ENCODE measurements at places on chromosomes 7 and 10. TPM values are rescaled to one million over a fixed set of nuclear protein-coding genes. Genes with fewer than 3 reads are reported as not detected.
A peak's percentile ranks its signal among the peaks of the same experiment; 100 is the strongest.

MSMB gene
- total RNA-seq, result not detected

GRCh38 chr10:82738592-82738991 lies 863.6 kb downstream of the NRG3 start:
- DNase-seq, result no peak

SPDYE11 gene
- total RNA-seq, result 0.25 TPM

DNA sequence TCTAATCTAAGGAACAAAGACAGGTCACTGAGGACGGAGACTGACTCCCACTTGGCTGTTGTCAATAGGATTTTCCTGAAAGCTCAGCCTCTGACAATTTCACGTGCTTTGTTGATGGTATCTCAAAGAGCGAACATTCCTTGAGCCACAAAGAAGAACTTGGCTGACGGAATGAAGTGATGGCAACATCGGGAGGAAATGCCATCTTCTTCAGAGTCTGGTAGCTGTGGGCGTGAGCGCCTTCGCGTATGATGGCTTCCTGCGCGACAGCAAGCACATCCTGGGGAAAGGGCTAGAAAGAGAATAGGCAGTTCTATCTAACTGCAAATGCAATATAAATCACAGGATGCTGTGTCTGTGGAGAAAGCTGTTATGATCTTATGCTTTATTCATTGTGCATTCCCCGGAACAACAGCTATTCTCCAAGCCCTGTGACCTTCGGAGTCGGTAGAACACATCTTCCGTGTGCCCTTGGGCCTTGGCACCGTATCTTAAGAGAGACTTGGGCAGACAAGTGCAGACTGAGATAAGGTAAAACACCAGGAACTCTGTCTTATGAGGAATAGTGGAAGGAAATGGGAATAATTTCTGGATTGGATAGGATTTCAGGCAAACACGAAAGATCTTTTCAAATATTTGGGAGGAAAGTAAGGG lies 19.6 kb upstream of the GTPBP4 start:
- no peak for DNase-seq

- DNase-seq, result no peak
These were observed 25.5 kb upstream of the RBM33 start for GRCh38 chr7:155618708-155619633.

- DNase-seq, result peak; percentile 95
These were observed 9.9 kb downstream of the ZNF511 start for GRCh38 chr10:133318494-133319127.

GRCh38 chr10:26801274-26801673 lies 59.5 kb downstream of the ABI1 start:
- no peak for DNase-seq

- no peak for DNase-seq
These were observed 24.3 kb downstream of the SLC25A28 start for GRCh38 chr10:99595770-99596465.

GRCh38 chr10:104306897-104307296 lies 31.4 kb downstream of the ITPRIP start:
- DNase-seq, result no peak

DNA sequence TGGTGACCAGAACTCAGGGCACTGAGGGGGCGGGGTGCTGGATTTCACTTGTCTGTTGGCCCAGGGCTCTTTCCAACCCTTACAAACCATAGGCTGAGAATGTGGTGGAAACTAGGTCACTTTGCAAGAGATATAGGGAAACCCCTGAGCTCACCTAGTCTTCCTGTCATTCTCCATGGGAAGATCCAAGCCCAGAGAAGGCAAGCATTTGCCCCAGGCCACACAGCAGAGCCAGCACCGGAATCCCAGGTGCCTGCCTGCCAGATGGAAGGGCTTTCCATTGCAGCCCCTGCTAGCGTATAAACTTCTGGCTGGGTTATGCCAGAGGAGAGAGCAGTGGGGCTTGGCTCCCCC lies 427 bp downstream of the PYROXD2 start:
- DNase-seq, result no peak

DNA sequence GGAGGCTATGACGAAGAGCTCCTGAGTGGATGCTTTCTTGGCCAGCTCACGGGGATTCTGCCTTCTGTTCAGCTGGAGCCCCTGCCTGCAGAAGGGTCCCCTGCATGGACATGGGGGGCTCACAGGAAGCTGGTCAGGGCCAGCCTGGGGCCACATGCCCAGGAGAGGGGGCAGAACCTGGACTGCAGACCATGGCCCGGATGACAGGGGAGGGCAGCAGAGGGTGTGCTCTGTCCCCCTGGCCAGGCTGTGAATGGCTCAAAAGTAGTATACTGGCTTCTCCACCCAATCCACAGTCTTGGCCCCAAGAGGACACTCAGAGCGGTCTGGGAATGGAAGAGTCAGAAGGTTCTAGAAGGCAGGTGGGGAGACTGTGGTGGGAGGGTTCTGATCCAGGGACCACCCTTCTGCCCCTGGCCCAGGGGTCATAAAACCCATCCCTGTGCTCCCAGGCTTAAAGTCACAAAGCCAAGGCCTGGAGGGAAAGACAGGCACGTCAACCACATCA lies 40.3 kb downstream of the PPIF start:
- no peak for DNase-seq

- no peak for DNase-seq
These were observed 143.8 kb upstream of the PCLO start for GRCh38 chr7:83306502-83306901.

GHRHR gene
- total RNA-seq, result not detected

DNA sequence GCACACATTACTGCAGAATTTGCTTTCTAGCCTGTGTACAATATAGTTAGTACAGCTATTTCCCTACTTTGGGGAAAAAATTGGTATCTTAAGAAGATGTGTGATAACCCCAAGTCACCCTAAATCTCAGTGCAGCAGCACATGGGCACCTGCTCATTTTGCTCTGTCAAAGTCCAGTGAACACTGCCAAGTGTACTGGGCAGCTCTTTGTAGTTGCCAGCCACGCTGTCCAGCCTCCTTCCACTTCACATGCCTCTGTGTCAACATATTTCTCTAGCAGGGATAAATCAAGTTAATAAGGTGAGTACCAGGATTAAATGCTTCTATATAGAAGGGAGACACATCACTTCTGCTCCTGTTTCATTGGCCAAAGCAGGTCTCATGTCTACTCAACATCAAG lies 87.1 kb upstream of the CDC14C start:
- no peak for DNase-seq

DNA sequence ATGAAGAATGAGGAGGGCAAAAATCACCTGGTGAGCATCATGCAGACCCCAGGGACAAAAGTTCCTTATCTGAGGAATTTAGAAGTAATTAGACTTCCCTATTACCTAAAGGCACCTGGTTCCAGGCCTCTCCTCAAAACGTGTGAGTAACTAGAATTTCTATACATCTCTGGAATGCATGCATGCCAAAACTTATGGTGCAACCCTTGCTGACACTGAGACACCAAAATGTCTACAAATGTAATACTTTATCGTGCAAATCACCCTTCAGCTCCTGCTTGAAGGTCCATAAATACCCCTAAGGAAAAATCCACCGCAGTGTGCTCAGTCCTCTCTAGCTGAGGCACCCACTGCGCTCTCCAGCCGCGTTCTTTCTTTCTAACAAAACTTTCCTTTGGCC lies 84.2 kb downstream of the PAXIP1 start:
- no peak for DNase-seq

HKDC1 gene
- total RNA-seq, result not detected

DNA sequence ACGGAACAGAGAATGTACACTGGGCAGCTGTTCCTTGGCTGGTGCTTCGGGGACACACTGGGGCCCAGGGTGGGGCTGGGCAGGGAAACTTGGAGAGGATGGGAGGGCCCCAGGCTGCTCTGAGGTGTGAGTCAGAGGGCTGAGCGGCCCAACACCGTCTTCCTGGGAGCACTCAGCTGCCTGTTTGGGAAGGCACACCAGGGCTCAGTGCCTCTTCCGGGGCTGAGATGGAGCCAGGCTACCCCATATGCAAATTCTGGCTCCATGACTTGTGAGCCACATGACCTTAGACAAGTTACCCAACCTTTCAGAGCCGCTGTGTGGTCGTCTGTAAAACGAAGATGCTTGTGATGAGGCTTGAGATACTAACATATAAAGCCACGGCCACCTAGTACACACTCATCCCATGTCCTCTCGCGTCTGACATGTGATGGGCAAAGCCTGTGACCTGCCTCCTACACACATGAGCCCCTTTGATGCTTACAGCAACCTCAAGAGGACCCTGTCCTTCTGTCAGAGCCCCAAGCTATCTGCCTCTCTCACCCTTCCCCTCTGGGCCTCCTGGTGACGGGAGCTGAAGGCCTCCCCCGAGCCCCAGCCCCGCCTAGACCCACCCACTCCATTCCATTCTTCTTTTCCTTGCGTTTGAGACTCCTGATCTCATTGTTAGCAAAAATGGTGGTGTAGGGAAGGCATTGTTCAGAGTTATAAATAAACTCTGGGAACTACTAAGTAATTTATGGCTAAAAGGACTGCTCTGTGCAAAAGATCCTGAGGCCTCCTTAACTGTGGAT lies 26.1 kb downstream of the KLRG2 start:
- no peak for DNase-seq

- DNase-seq, result no peak
These were observed 109.8 kb downstream of the SH3PXD2A start for GRCh38 chr10:103745341-103746247.

- no peak for DNase-seq
These were observed 193.6 kb downstream of the MBL2 start for GRCh38 chr10:52578871-52579405.

- DNase-seq, result peak; percentile 85
These were observed 10.2 kb upstream of the GDF2 start for GRCh38 chr10:47311932-47312662.

DNA sequence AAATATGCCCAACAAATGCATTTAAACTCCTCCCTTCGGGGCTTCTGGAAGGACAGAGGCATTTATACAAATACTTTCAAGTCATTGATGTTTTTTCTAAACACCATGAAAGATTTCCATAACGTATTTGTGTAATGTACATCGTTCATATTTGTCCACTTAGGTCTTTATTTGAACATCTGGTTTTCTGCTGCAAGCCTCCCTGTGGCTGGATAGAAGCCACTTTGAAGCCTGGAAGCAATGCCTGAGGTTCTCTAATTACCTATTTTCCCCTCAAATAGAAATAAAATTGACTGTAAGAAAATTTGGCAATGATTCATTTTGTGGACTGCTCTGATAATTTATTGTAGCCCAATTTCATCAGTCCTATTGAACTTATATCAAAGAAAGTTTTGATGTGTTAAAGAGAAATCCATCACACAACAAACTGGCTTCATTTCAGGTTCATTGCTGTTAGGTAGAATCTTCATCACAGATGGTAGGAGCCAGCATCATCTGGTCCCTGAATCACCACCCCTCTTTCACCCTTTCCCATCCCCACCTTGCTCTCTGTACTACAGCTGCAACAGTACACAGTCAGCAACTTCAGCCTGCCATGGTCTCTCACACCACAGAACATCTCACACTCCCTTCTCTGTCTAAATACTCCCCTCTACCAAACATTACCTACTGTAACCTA lies 186.0 kb upstream of the MGMT start:
- DNase-seq, result no peak

- no peak for DNase-seq
These were observed 81.5 kb upstream of the SMIM30 start for GRCh38 chr7:113199841-113200240.

PTN gene
- 40.0 TPM for total RNA-seq

DNA sequence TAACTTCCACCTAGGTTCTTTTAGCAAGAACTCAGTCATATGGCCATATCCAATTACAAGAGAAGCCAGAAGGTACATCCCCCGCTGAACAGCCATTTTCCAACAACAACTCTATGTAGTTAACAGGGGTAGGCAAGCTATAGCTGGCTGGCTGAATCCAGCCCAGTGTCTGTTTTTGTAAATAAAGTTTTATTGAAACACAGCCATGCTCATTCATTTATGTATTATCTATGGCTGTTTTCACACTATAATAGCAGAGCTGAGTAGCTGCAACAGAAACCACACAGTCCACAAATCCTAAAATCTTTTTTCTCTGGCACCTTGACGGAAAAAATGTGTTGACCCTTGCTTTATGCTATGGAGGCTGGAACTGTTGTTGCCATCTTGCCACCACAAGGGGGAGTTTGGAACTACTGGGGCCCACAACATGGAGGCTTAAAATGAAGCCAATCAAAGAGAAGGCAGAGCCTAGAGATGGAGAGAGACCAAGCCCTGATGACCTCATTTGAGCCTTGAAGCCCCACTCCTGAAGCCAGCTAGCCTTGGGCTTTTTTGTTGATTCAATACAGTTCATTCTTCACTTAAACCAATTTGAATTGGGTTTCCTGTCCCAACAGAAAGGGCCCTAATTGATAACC lies 33.3 kb upstream of the XPNPEP1 start:
- DNase-seq, result peak; percentile 41

- peak; percentile 69 for DNase-seq
These were observed 2.3 kb upstream of the TMEM184A start for GRCh38 chr7:1558181-1558811.

- DNase-seq, result no peak
These were observed 55.5 kb upstream of the LHFPL3 start for GRCh38 chr7:104272767-104273384.
